BE2C (cell line): ENCODE measurements at places on chromosomes 5 and 9.

DNA sequence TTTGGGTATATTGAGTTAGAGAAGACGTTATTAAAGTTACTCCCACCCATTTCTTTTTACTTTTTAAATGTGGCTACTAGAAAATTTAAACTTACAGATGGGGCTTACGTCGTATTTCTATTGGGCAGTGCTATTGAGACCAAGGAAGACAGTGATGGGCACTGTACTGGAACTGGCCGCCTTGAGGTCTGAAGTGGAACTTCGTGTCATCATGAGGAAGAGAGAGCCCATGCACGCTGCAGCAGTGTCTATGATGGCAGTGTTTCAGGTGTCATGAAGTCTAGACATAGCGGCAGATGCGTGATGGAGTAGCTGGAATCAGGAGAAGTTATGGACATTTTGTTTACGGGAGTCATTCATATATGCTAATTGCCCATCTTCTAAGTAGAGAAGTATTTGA is 143.7 kb downstream of the LRRC70 start:
- no peak for DNase-seq

GRCh38 chr9:104879555-104880309 is 48.2 kb downstream of the ABCA1 start:
- no peak for DNase-seq

GRCh38 chr5:118165619-118166018 is 822.7 kb downstream of the DTWD2 start:
- DNase-seq, result no peak

DNA sequence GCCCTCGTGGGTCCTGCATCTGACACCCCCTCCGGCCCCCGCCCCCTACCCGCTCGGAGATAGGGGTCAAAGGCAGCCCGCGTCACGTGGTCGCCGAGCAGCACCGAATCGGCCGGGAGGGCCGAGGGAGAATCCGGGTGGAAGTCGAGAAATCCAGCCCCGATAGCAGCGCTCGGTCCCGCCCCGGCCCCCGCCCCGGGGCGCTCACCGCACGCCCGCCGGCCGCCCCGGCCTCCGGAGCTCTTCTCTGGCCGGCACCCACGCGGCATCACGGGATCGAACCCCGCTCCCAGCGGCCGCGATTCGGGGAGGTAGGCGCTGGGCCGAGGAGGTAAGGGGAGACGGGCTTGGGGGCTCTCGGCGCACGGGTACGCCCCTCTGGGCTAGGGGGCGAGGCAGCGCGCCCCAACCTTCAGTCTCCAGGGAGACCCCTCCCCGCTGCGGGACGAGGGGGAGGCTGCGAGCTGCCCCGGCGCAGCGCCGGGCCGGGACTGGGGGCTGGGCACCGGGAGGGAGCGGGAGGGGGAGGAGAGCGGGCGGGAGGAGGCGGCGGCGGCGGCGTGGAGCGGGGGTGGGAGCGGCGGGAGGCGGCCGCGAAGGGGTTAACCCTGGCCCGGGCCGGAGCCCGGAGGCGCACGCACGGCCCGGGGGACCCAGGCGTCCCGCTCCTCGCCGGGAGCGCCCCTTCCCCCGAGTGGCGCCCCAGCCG is 22.1 kb upstream of the NDST1 start:
- DNase-seq, result peak; percentile 79

DNA sequence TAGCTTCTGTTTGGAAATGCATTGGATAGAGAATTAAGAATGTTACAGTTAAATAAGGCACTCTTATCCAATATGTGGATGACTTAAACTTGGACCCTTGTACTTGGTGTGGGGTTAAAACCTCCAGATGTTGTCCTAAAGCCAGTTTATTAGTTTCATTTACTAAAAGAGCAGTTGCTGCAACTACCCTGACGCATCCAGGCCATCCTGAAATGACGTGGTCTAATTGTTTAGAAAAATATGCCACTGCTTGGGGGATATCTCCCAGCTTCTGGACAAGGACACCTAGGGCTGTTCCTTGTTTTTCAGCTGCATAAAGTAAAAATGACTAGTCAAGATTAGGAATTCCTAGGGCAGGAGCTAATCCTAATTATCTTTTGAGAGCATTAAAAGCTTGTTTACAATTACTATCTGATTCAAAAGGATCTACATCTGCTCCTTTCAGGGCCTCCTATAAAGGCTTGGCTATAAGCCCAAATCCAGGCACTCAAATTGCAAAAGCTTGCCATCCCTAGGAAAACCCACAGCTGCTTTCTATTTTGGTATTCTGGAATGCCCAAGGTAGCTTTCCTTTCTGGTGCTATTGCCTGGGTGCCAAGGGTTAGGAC is 45.7 kb upstream of the SLCO4C1 start:
- DNase-seq, result no peak

GRCh38 chr5:66207800-66208561 is 63.9 kb downstream of the SREK1 start:
- no peak for DNase-seq

DNA sequence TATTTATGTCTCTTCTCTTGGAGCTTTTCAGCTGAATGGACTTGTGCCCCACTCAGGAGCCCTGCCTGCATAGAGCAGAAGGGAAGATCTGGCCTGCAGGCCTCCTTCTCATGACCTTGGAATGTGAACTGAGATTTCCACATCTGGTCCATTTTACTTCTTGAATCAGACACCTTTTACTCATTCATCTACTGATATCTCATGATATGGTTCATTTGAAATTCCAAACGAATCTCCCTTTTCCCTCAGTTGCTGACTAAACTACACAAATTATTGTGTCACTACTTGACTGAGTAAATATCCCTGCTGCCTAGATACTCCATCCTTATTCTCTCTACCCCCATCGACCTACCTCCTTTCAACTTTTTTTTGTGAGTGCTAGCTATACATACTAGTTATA is 138.7 kb downstream of the PLCXD3 start:
- DNase-seq, result no peak

DNA sequence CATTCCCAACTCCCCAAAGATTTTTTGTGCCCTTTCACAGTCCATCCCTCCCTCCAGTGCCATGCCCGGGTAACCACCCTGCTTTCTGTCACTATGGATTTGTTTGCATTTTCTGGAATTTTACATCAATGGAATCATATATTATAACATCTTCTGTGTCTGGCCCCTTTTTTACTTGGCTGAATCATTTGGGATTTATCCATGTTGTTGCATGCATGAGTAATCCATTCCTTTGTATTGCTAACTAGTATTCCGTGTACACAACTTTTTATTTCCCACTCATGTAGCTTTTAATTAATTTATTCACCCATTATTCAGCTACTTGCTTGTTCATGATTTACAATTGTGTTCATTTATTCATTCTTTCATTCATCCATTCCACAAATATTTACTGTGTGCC is 94.1 kb downstream of the FGF18 start:
- DNase-seq, result no peak

- no peak for DNase-seq
Observed at GRCh38 chr5:82376307-82376706, 98.2 kb upstream of the RPS23 start.

DNA sequence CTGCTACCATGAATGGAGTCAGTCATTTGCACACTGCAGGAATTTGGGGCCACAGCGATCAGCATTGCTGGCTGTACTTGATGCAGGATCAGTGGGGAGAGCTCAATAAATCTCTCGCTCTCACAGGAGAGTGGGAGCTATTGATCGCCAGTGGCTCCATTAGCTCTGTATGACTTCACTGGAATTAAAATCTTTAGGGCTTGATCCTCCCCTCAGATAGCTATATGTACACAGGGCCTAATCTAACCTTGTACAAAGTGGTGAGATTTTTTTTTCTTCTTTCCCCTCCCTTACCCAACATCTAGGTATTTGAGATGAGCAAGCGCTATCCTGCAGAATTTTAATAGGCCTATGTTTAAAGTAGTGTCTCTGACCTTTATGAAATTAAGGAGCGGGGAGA is 84.9 kb downstream of the IZUMO3 start:
- DNase-seq, result no peak

DNA sequence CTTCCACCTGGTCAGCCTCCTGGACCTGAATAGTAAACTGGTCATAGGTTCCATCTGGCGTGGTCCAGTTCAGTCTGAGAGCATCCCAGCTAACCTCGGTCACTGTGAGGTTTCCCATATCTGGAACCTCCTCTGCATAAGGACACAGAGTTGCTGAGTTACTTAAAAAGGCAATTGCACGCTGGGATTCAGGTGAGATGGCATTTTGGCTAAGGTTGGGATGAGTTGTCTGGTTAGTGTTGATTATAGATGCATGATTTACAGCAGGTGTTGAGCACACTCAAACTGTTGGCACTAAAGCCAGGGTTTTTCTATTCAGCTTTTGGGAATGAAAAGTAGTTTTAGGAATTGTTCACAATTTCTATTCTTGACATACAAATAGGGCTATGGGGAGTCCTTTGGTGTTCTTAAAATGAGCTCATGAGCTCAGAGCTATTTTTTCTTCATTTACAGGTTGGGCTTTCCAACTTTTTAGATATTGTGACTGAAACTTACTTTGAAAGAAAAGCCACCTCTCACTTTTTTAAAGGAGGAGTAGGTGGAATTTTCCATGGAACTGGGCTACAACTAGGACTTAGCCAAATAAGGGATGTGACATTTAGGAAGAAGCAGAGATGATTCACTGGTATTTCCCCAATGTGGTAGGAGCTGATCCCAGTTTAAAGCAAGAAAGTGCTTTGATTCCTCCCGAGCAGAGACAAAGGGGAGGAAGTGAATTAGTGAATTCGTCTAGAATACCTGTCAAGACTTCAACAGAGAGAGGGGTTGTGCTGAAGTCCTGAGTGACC is 54.7 kb downstream of the TNC start:
- DNase-seq, result no peak

DNA sequence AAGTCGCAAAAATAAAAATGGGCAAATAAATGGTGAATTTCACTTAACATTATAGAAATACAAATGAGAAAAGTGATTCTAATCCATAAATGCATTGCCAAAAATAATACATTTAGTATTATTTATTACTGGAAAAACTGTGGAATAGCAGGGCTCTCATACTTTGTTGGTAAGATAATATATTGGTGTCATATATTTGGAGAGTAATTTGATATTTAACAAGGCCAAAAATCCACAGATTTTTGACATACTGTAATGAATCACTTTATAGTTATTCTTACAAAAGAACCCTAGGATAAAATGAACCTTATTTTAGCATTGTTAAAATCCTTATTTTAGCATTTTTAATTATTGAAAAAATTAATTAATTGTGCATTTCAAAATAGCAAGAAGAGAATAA is 397.2 kb upstream of the DAB2 start:
- DNase-seq, result no peak

DNA sequence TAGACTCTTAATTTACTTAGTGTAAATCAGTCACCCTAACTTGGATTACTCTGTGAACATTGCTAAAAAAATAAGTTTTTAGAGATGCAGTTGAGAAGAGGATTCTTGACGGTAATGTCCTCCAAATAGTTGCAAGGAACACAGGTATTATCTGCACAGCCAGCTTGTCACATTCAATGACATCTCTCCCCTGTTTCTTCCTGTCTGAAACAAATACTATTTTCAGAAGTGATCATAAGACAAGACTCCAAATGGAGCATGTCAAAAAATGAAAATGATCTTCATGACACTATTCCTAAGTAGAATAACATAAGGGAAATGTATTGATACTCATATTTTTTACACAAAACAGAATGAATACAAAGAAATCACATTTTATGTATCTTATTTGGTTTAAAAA is 227.9 kb upstream of the CHD1 start:
- DNase-seq, result no peak

DNA sequence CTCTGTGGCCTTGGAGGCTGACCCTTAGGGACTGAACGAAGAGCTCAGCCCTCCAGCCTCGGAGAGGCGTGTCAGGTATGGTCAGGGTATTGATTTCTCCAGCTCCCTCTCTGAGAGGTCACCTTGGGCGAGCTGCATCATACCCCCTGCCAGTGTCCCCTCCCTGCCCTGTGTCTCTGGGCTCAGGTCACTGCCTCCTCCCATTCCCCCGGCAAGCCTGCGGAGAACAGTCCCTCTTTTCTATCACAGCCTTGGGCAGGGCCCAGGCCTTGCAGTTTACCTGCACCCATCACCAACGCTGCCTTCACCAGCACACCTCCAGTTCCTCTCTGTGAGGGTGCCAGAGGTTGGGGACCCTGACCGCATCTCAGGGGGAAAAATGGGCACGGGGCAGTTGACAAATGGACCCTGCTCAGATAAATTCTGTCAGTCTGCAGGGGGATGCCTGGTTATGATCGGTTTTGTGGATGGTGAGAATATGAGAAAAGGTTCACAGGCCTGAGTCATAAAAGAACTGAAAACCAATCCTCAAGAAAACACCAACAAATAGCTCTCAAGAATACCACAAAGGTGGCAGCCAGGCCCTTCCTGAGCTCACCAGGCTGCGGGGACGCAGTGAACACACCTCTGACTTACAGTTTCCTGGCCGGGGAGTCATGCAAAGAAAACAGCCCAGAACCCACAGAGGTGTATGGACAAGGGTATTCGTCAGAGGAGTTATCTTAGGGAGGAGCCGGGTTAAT is 24.7 kb upstream of the RXRA start:
- DNase-seq, result no peak

GRCh38 chr9:118689280-118689679 is 680.0 kb downstream of the BRINP1 start:
- no peak for DNase-seq

- no peak for DNase-seq
Observed at GRCh38 chr9:77218612-77219011, 41.3 kb downstream of the VPS13A start.

DNA sequence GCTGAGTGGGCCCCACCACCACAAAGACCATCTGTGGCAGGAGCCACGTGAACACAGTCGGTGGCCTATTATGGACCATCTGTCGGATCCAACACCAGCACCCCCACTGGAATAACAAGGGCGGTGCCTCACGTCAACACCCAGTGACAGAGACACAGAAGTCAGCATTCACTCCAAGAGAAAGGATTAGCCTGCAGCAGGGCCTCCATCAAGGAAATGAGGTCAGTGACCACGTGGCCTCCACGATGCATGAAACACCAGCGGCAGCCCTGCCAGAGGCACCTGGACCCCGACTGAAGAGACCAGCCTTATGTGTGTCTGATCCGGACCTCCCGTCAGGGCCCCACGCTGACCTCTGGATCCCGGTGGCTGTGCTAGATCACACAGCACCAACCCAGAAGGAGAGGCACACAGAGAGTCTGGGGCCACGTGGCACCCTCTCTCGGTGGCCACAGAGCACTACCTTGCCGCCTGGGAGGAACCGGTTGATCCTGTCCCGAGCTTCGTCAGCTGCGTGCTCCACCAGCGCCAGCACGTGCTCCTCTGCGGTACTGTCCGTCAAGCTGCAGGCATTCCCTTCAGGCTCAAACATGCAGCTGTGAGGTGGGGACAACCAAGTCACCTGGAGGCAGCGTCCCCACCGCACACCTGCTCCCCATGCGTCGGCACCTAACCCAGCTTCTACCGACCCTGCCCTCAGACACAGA is 9.0 kb downstream of the BRD9 start:
- no peak for DNase-seq

- no peak for DNase-seq
Observed at GRCh38 chr5:116756531-116756930, 181.9 kb upstream of the SEMA6A start.

DNA sequence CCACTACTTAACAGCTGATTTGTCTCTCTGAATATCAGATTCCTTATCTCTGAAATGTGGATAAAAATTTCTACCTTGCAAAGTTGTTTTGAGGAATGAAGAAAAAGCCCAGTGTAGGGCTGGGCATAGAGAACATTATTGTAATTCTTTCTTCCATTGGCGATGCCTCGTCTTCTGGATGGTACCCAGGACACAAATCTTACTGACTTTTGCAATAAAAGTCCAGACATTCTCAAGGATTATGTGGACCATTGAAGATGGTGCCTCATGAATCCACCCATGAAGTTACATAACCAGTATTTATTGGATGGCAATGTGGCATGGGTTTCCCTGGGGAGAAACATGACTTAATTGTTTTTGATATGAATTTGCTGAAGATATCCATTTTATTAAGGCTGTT is 33.1 kb downstream of the NNT start:
- DNase-seq, result no peak

- DNase-seq, result no peak
Observed at GRCh38 chr5:86716121-86716520, 98.4 kb downstream of the COX7C start.
